ENCODE measurements at places on chromosomes 2 and 18. TPM values are rescaled to one million over a fixed set of nuclear protein-coding genes. Genes with fewer than 3 reads are reported as not detected.

The POTEC gene
- not detected for polyA plus RNA-seq

The BCL2L11 gene
- 10.0 TPM for polyA plus RNA-seq

The HOXD3 gene
- 3.3 TPM for polyA plus RNA-seq

The TMEM163 gene
- 0.86 TPM for polyA plus RNA-seq

The TMEM178A gene
- 16.3 TPM for polyA plus RNA-seq

The CNDP1 gene
- polyA plus RNA-seq = 0.13 TPM

The OTOF gene
- polyA plus RNA-seq = 22.7 TPM

The ITGB6 gene
- 47.9 TPM for polyA plus RNA-seq

Measured in forelimb muscle (tissue), 1 donor.